Kidney epithelial cell (primary cell): ENCODE measurements at places on chromosomes 5 and 9.

DNA sequence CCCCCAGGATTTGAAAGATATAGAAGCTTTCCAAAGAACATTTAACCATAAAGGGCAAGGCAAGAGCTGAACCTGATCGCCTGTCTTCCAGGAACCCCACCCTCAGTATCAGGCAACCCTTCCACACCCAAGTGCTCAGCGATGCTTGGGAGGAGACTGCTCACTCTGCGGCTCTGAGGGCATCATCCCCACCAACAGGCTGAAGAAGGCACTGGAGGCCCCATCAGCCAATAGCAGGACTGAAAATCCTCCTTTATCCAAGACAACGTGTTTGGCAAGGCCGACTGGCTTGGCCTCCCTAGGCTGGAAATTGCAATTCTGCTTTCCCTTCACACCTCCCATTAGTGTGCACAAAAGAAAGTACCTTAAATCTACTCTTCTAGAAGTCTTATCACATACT lies 1.4 kb upstream of the PPP2CA start:
- no peak for DNase-seq

DNA sequence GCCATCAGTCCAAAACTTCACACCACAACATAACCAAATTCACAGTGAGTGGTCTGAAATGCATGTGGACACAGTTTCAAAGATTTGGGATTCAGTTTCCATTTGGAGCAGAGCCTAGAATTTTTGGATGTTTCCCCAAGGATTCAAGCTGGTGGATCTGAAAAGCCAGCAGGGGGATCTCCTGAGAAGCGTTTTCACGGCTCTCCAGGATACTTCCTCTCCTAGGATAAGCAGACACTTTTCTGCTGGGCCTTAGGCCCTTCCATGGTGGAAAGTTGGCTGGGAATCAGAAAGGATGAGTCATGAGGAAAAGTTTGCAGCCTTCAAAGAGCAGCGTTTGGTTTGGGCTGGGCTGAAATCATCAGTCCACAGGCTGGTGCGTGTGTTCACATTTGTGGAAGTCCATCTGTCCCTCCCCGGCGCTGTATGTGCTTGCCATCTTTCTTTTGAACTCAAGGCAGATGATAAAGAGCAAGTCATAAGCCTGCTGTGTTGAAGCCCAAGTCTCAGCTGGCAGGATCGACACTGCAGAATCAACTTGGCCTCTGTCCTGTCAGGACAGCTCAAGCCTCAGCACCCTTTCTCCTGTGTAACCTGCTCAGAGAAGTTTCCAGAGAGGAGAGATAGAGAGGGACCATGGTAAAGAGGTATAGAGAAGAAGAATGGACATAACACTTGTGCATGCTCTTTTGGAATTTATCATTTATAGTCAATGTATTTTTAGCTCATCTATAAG lies 152.6 kb upstream of the MSX2 start:
- peak; percentile 37 for DNase-seq

DNA sequence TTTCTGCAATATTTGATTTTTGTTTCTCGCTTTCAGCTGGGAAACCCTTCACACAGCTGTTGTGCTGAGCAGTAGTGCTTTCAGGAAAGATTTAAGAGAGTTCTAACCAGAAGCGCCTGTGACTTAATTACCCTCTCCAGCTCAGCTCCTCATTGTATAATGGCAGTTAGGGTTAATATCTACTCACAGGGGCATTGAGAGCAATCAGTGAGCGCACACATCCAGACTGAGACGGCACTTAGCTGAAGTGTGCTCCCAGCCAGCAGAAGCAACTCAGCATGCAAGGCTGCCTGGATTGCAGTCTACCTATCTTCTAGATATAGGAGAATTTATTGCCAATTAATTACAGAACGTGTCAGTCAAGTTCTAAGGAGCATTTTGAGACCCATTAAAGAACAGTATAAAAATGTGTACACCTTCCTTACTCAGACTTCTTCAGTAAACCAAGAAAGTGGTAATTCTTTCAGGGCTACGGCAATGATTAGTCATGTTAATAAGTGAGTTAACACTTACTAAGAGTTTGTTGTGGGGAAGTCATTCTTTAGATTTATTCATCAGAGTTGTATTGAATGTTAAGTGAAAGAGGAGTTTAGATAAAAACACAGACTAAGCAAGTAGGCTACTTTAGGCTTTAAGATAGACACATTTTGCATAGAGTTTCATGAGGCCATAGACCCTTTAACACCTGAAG lies 111.7 kb upstream of the PCAT7 start:
- peak; percentile 44 for DNase-seq

GRCh38 chr5:1806974-1807373 lies 5.8 kb downstream of the NDUFS6 start:
- DNase-seq, result no peak

GRCh38 chr5:132414634-132415378 lies 45.3 kb downstream of the SLC22A5 start:
- DNase-seq, result peak; percentile 88

GRCh38 chr5:83474991-83475390 lies 3.4 kb downstream of the VCAN start:
- DNase-seq, result no peak

- no peak for DNase-seq
Measured at GRCh38 chr9:106800701-106801270, 62.2 kb upstream of the ZNF462 start.
